ENCODE measurements at places on chromosomes 3 and 15.
A peak's percentile ranks its signal among the peaks of the same experiment; 100 is the strongest.

DNA sequence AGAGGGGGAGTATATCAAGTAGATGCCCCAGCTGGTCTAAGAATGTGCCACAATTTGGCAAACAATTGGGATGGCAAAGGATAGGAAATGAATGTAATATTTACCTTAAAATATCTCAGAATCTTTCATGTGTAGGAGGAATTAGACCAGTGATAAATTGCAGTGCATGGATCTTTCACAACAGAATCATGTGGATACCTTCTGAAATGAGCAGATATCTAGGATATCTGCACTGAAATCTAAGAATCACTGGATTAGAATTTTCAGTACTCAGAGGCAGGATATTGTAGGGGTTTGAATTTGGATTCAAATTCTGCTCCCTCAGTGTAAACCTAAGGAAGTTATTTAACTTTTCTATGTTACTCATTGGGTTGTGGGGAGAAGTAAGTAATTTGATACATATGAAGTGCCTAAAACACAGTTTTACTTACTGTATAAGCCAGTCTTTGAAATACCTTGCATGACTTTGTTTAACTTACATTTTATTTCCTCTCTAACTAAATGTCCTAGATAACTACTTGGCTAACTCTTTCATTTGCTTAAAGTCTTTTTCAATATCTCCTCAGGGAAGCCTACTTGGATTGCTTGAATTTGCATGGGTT lies 8.8 kb downstream of the IL1RAP start:
- no peak for DNase-seq

GRCh38 chr15:95025924-95026728 lies 794.8 kb downstream of the MCTP2 start:
- DNase-seq = peak; percentile 56

GRCh38 chr15:45522328-45523165 lies at the start of gene SLC30A4:
SLC30A4 (minus strand) TSS chr15:45522755; CDS start chr15:45522354, 401 bp downstream.
- peak; percentile 32 for DNase-seq

GRCh38 chr3:117989982-117990381 lies 1044.7 kb downstream of the IGSF11 start:
- no peak for DNase-seq

DNA sequence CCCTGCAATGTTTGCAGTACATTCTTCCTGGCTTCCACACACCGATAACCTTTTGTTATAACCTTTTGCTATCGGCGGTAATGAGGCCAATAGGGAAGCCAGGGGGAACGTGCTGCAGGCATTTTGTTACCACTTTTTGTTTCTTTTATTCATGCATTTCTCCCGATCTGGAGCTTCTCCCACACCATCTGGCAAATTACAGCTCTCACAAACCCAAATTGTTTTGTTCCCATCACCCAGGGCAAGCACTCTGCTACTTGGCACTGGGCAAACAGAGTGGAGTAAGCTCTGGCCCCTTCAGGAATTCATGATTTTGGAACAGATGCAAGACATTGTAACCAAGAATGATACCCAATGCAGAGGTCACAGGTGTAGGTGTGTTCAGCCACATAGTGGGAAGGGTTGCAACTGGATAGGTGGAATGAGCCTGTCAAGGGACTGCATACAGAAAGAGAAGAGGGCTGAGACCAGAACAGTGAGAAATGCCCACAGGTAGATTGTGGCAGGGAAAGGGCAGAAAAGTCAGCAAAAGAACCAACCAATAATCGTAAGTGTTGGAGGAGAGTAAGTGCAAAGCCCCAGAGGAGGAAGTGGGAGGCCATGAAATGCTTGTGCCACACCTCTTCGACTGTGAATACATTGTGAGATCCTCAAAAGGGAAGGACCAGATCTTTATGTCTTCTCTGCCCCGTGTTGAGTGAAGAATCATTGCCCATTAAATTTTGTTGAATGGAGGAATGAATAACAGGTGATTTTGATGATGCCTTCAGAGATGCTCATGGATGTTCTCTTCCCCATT lies 45.8 kb downstream of the PARP15 start:
- no peak for DNase-seq

- DNase-seq = no peak
Observed at GRCh38 chr3:157271283-157271882, 111.4 kb upstream of the CCNL1 start.

- DNase-seq = no peak
Observed at GRCh38 chr3:118782755-118783202, 251.9 kb downstream of the IGSF11 start.

- peak; percentile 12 for DNase-seq
Observed at GRCh38 chr3:189340680-189341460, 169.1 kb downstream of the TPRG1 start.

- DNase-seq = no peak
Observed at GRCh38 chr15:62057341-62057980, 2.8 kb downstream of the VPS13C start.

GRCh38 chr3:17481116-17481515 lies 261.3 kb downstream of the TBC1D5 start:
- no peak for DNase-seq

- no peak for DNase-seq
Observed at GRCh38 chr3:143383421-143383820, 263.9 kb downstream of the CHST2 start.

DNA sequence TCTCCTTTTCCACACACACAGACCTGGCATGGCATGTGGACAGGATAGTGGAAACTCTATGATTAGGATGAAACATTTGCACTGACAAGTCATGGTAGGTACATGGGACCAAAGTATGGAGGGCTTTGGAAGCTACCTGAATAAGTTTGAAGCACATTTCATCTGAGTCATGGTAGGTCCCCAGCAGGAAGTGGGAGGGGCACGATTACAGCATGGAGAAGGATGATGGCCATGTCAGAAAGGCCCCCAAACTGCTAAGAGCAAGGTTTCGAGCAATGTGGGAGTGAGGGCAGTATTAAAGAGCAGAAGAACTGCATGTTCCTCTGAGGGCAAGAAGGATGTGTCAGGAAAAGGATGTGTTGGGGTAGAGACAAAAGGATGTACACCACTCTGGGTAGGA lies 51.5 kb upstream of the CSTA start:
- no peak for DNase-seq

- no peak for DNase-seq
Observed at GRCh38 chr3:188874576-188874975, 297.2 kb upstream of the TPRG1 start.

DNA sequence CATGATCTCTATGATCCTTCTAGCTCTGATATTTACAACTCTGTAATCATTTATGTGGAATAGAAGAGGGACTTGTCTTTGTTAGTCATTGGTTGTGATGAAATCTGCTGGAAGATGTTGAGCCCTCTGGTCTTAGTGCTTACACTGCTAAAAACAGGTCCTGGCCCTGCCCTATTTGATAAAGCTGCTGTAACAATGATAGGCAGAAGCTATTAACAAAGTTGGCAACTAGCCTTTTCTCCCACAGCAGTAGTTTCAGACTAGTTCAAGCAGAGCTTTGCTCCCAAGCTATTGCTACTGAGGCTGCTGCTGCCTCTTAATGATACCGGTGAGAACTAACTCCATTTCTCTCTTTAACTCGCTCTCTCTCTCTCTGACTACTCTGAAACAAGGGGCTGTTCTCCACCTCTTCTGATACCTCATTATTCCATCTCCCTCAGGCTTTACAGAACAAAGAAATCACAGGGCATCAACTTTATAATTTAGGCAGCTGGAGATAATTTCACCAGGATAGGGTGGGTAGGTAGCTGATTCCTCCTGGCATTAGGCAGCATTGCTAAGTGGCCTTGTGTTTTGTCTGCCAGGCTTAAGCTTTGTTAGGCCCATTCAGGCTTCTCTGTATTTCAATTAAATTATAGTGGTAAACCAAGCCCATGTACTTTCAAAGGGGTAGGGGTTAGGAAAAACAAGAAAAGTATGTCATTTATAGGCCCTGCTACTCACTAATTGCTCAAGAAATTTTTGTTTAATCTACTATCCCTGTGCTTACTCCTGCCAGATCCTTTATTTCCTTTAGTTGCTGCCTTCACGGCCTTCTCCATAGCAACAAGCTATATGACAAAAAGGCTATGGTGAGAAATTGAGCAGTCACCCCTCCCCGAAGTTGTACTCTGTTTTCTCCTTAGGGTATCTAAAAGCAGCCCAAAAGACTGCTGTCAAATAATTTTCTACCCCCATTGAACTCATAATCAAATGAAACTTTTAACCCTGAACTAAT lies 139.6 kb downstream of the RBPMS2 start:
- no peak for DNase-seq
